ENCODE measurements at places on chromosomes 7 and 10.

GRCh38 chr10:99598781-99599509 lies 21.3 kb downstream of the SLC25A28 start:
- DNase-seq: no peak

DNA sequence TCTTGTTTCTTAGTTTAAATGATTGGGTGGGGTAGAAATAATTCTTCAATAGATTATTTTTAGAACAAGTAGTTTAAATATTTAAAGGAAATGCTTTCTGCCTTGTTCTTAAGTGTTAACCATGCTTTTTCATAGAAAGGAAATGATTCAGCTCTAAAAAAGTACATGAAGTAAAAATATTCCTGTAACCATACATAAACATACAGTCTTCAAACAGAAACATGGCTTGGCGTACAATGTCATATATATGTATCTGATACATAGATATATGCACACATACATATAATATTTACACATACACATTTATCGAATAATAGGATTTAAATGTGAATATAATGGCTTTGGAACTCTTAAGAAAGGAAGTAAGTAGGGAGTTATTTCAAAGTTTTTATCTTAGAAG lies 84.4 kb downstream of the RUNDC3B start:
- DNase-seq: no peak

DNA sequence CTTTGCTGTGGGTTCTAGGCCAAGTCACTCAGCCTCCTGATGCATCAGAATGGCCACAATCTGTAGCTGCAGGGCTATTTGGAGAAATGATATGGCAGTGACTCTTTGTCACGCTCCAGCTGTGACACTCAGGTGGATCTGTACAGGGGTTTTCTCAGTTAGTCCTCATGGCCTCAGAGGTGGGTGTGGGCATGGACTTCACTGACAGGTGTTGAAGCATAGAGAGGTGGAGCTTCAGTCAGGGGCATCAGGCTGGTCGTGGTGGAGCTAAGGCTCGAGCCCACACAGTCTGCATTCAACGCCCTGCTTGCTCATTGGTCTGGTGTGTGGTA lies 21.2 kb downstream of the PALD1 start:
- DNase-seq: no peak

GRCh38 chr10:108358912-108359311 lies 1194.4 kb upstream of the SORCS1 start:
- DNase-seq: peak; percentile 86

GRCh38 chr7:25726781-25727311 lies 425.2 kb upstream of the NFE2L3 start:
- no peak for DNase-seq
